ENCODE measurements at places on chromosomes 6 and 20.

GRCh38 chr6:158626360-158627167, 18.0 kb downstream of the DYNLT1 start:
- DNase-seq, result no peak

DNA sequence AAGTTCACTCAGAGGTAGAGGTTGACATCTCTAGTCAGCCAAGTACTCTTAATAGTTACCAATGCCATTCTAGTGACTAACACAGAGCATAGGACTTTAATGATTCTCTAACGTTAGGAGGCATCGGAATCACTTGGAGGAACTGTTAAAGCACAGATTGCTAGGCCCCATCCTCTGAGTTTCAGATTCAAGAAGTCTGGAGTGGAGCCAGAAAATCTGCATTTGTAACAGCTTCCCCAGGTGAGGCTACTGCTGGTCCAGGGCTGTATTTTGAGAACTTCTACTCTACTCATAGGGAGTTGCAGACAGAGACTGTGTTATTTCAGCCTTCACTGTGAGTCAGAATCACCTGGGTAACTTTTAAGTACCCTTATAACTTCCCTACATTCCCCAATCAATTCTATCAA, 5.7 kb downstream of the LMBRD1 start:
- DNase-seq, result no peak

GRCh38 chr6:39934131-39934757, at the start of gene MOCS1:
MOCS1 (minus strand) TSS chr6:39934462; CDS start chr6:39934417, 45 bp downstream.
- DNase-seq, result peak; percentile 61

GRCh38 chr20:5024982-5025381, 23.7 kb upstream of the SLC23A2 start:
- peak; percentile 18 for DNase-seq

DNA sequence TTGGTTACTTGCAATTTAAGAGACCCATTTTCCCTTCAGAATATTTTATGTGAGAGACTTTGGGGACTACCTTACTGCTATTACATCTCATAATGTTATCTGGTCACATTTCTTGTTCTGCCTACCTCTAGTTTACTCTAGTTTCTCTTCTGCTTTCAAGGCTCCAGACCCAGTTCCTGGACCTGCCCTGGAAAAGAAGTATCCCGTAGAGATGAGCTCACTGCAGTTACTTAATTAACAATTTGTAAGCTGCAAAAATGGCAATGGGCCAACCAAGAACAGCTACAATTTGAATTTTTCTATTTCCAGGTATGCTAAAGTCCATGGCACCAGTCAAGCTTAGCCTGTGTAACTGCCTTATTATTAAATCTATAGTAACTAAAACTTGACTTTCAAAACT, 25.0 kb downstream of the TAB2 start:
- DNase-seq, result no peak

All from fibroblast of villous mesenchyme (primary cell).